ENCODE measurements at places on chromosomes 1 and 21.
A peak's percentile ranks its signal among the peaks of the same experiment; 100 is the strongest.

DNA sequence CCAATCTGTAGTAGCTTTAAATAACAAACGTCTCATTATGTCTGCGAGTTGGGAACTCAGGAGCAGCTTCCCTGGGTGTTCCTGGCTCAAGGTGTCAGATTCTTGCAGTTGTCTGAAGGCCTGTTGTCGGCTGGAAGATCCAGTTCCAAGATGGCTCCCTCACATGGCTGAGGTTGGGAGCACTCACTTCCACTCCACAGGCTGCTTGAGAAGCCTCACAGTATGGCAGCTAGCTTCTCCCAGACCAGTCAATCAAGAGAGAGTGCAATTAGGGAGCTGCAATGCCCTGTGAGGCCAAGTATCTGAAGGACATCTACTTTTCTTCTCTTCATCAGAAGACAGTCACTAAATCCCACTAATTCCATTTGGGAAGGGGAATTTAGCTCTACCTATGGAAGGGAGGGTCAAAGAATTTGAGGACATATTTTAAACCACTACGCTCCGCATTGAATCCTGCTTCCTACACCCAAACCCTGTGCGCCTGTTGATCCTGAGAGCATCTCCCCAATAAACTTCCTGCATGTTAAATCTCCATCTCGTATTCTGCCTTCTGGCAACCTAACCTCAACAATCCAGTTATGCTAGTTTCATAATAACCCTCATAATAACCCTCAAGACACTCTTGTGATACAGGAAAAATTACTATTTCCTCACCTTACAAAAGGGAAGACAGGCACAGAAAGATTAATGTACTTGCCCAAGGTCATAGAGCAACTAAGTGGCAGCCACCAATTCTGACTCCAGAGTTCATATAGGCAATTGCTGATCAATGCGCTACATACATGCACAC lies 3.6 kb upstream of the VPS26C start:
- DNase-seq = no peak

DNA sequence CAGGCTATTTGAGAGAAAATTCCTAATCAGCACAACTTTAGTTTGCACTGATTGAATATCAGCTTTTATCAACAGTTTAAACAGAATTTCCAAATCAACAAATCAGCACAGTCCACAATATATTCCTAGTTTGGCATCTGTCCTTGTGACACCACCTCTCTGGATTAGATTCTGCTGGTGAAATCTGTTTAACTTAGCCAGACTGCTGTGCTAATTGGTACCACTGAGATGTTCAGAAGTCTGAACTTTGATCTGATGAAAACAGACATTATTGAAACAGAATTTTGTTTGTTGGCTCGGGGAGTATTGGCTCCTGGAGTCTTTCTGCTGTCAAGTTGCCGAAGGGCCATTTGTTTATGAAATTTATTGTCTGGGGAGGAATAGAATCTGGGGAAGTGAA lies 17.0 kb upstream of the NGF start:
- DNase-seq = no peak

GRCh38 chr1:205715628-205716027 lies 34.4 kb downstream of the NUCKS1 start:
- DNase-seq = no peak

DNA sequence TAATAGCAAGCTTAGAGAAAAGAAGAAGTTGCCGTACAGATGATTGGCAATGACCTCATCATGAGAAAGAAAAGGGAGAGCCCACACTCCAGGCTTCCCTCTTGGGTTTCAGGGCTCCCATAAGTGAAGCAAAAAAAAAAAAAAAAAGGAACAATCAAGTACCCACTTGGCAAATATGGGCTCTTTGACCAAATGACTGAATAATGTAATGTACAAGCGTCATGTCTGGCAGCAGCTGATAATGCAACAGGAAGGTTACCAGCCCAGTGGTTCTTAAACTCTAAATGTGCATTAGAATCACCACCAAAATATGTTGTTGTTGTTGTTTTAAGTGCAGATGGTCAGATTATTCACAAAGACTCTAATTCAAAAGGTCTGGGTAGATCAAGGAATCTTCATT lies 13.5 kb downstream of the TNFSF4 start:
- DNase-seq = no peak

- no peak for DNase-seq
These were observed 276.2 kb downstream of the CACNA1E start for GRCh38 chr1:181759481-181759880.

- no peak for DNase-seq
These were observed 188.7 kb downstream of the CHRM3 start for GRCh38 chr1:239575113-239575512.

DNA sequence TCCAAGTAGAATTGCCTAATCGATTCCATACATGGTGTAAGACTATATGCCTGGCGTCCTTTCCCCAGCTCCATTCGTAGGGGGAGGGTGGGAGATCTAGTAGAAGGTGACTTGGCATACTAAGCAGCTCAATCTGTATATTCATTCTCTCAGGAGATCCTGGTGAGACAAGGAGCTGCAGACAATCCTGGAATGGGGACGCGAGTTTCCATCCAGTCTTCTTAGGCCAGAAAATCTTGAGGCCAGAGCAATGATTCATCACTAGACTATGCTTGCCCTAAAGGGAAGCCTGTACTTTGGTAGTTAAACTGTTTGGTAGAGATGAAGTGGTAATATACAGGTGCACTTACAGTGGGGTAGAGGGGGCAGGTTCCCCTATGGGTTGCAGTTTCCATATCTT lies 468.7 kb downstream of the ADGRL2 start:
- no peak for DNase-seq

DNA sequence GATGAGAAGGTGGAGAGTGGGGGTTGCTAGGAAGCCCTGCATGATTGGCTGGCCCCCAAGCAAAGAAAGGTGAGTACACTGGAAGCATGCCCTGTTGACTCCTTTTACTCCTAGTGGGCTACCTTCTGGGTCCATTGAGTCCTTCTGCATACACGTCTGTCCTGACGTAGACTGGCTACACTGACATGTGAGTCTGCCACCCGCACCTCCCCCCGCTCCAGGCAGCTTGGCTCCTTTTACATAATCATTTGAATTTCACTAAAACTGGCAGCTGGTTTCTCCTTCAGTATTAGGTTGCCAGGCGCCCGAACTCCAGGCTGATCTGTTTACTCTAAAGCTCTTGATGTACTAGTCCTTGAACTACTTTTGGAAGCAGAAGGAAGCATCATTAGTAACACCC lies 8.7 kb downstream of the MRPS21 start:
- DNase-seq = no peak

DNA sequence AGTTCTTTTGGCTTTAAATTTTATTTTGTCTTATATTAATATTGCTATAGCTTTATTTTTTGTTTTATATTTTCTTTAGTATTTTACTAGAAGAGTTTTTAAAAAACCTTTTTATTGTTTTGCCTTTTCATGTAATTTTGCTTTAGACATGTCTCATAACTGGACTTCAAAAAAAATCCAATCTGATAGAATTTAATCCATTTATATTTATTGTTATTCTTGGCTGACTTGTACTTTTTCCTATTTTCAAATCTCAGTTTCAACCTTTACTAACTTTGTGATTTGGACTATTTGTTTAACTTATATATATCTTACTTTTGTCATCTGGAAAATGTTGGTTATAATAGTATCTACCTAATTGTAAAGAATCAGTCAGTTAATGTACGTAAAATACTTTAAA lies 61.2 kb downstream of the NTNG1 start:
- no peak for DNase-seq

DNA sequence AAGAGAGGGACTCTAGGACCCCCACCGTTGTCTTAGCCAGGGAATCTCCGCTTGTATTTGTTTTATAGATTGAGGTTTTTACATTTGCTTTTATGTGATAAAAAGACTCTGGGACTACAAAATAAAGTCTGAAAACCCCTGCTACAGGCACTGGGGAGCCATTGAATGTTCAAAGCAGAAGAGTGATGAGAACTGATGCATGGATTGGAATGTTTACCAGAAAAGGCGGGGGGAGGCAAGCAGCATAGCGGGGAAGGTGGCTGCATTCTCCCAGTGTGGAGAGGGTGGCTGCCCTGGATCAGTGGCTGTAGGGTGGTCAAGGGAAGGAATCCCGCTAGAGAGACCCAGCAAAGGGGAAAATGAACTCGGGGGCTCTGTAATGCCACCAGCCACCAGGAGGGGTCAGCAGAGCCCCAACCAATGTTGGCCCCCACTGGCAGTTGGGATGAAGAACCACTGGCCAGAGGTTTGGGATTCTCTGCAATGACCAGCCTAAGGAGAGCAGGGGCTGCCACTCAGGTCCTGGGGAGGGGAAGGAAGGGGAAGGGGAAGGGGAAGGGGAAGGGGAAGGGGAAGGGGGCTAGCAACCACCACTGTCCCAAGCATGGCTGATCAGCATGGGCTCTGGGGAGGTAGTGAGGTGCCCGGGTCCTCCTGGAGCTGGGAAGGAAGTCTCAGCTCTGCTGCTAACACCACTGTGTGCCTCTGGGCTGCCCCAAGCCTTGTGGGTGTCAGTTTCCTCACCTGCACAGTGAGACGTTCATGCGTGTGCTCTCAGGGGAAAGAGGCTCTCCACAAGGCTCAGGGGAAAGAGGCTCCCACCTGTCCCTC lies 19.2 kb upstream of the PEF1 start:
- DNase-seq = peak; percentile 29

- DNase-seq = no peak
These were observed 80.3 kb downstream of the GLIS1 start for GRCh38 chr1:53658489-53659230.

GRCh38 chr1:65197636-65198035 lies 49.6 kb downstream of the AK4 start:
- DNase-seq = no peak

- DNase-seq = no peak
These were observed 3.7 kb upstream of the PARP1 start for GRCh38 chr1:226411619-226412018.

GRCh38 chr1:24801176-24801575 lies 55.9 kb downstream of the CLIC4 start:
- DNase-seq = no peak

Measured in DMS79 treated with DMSO at 0.1 percent for 48 hours (cell line).